AG10803 (cell line): ENCODE measurements at places on chromosomes 16 and 17.

- DNase-seq, result no peak
Observed at GRCh38 chr16:24208710-24209109, 47.4 kb upstream of the CACNG3 start.

DNA sequence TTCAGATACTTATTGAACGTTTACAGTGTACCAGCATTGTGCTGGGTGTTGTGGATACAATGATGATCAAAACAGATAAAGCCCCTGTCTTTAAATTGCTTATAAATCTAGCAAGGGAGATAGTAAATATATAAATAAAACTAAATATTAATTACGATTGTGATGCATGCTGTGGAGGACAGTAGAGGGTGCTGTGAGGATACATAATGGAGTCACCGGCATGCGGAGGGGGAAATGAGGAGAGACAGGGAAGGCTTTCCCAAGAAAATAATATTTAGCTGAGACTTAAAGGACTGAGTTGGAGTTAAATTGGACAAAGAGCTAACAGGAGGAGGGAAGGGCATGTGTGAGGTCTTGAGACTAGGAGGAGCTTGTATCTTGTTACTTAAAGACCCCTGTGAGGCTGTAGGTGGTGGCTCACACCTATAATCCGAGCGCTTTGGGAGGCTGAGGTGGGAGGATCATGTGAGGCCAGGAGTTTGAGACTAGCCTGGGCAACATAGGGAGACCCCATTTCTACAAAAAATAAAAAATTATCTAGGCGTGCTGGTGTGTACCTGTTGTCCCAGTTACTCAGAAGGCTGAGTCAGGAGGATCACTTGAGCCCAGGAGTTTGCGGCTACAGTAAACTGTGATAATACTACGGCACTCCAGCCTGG lies 2.4 kb downstream of the DHRS7B start:
- peak; percentile 81 for DNase-seq

- DNase-seq, result peak; percentile 93
Observed at GRCh38 chr16:4392382-4393239, 21.0 kb downstream of the VASN start.

DNA sequence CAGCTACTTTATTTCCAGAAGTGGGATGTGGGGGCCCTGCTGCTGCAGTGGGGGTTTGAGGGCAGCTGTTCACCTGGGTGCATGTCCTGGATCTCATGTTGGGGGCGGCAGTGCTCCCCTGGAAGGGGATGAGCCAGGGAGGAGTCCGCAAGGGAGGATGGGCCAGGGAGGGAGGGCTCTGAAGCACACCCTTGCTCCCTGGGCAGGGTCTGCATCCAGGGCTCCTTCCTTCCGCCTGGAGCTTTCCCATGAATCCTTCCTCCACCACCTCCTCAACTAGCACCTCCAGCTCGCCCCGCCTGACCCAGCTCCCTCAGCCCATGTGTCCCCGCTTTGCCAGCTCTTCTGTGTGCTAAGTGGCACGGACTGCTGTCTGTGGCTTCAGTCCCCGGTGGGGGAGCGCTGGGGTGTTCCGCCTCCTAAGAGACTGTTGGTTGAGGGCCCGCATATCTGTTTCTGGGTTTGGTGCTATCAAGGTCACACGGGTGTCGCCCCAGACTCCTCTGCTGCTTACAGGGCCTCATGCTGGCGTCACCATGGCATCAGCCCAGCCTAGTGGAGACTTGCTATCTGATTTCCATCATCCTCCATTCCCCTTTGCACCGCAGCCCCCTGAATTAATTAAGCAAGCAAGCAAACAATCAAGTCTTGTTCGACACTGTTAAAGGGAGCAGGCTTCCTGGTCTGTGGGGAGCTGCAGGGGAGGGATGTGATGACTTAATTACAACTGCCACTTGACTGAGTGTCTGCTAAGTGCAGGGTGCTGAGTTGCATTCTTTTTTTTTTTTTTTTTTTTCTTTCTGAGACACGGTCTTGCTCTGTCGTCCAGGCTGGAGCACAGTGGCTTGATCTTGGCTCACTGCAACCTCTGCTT lies 71.8 kb downstream of the PRKCA start:
- DNase-seq, result no peak

- DNase-seq, result no peak
Observed at GRCh38 chr17:80423536-80424225, 8.7 kb downstream of the ENDOV start.

DNA sequence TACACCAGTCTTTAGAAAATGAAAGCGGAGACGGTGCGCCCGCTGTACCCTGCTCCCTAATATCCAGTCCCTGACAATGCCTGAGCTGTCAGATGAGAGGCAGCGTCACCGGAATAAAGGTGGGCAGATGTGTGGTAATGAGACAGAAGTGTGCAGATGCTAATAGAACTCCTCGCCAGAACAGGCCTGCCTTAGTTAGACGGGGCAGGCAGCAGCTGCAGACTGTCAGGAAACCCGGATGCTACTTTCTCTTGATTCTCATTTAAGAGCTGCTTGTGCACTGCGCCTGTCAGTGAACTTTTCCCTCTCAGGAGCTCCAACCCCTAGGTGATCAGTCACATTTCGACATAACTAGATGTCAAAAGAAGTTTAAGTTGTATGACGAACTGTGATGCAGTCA lies 221.8 kb upstream of the IRX3 start:
- DNase-seq, result no peak

DNA sequence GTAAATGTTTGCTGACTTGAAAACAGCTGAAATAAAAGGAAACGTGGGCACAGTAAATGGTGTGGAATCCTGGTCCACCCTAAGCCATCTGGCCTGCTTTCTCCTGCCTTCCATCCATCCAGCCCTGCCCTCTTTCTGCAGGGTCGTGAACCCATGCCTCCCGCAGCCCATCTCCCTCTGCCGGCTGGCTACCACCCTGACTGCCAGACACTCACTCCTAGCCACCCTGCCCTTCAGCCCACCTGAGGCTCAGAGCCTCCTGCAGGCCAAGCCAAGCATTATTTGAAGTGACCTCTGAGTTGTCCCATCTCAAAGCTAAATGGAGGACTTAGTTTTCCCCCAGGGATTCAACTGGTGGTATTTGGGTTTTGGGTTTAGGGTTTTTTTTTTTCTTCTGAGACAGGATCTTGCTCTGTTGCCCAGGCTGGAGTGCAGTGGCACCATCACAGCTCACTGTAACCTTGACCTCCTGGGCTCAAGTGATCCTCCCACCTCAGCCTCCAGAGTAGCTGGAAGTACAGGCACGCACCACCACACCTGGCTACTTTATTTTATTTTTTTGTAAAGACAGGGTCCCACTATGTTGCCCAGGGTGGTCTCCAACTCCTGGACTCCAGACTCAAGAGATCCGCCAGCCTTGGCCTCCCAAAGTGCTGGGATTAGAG lies 8.4 kb downstream of the ZDHHC1 start:
- DNase-seq, result no peak

DNA sequence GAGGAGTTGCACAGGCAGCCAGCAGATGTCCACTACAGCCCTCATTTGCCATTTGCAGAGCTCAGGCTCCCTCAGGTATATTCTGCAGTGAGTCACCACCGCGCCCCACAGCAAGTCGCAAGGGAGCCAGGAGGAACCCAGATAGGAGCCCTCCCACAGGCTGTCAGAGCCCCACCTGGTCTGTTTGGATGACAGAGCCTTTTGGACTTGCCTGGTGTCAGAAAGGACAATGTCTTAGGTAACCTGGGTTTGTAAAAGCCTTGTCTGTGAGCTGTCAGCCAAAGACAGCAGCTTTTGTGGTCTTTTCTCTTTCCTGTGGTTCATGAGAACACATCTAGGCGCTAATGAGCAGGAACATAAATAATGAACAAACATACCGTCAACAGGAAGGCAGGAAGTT lies 70.9 kb downstream of the GNAO1 start:
- DNase-seq, result no peak
